Bone marrow (tissue), 2 donors: ENCODE measurements at places on chromosomes 5 and 9.

GRCh38 chr5:21574438-21574837, 1278.7 kb downstream of the CDH12 start:
- DNase-seq: no peak

- no peak for DNase-seq
Measured at GRCh38 chr5:34854459-34855174, 15.7 kb downstream of the TTC23L start.

DNA sequence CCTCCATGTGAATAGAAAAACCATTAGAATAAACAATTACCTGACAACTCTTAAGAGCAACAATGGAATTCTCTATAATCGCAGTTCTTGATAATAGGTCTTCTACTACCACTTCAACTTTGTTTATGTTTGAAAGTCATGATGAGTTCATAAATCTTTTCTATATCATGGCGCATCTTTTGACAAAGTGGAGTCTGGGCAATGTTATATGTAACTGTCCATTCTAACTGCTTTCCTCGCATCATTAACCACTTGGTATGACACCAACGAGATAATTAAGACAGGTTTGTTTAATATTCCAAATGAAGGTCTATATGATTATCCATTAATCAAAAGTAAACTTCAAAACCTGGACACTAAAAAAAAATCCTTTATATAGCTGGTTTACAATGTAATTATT, 272.0 kb downstream of the DENND1A start:
- DNase-seq: no peak

DNA sequence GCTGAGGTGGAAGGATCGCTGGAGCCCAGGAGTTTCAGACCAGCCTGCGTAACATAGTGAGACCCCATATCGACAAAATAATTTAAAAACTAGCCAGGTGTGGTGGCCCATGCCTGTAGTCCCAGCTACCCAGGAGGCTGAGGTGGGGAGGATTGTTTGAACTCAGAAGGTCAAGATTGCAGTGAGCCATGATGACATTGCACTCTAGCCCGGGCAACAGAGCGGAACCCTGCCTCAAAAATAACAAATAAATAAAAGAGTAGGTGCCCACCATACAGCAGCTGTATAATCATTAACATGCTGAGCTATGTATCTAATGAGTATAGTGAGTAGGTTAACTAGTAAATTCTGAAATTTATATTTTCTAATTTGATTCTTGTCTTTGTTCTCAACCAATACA, 11.0 kb upstream of the ATP6V0E1 start:
- DNase-seq: no peak

DNA sequence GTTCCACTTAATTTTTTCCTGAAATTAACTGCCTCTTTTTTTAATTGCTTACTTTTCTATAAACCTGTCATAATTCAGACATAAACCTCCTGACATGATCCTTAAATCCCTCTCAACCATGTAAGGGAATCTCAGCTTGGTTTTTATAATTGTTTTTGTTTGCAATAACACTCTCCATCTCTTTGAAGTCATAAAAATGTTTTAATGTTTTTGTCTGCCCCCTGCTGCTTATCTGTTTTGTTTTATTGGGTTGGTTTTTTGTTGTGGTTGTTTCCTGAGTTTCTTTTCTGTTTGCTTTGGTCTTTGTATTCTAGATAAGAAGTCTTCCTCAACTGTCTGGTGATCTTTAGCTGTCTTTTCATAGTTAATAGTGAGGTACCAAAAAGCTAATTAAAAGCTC, 142.0 kb downstream of the CDH6 start:
- DNase-seq: no peak
